T1000 (cell line): ENCODE measurements at places on chromosomes 3 and 15.

GRCh38 chr3:100041328-100041749 lies 73.0 kb downstream of the FILIP1L start:
- DNase-seq: no peak

DNA sequence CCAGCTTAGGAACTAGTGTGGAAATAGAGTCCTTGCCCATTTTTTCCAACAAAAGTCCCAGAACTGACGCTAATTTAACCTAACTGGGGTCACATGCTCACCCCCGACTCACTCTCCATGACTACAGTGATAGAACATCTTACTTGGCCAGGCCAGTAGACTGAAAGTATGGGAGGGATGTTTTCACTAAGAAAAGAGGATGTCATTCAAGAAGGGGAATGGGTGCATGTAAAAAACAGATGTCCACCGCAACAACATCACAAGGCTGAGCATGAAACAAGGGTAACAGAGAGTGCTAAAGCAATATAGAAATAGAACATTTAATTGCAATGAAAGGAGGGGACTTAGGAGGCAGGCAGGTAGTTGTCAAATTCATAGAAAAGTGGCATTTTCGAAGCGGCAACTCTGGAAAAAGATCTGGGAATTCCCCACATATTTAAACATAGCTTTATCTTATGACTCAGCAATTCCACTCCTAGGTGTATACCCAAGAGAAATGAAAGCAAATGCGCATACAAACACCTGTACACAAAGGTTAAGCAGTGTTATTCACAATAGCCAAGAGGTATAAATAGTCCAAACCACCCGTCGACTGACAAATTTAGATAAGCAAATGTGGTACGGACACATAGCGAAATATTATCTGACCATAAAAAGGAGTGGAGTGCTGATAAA lies 41.1 kb upstream of the UBE2E2 start:
- DNase-seq: no peak

DNA sequence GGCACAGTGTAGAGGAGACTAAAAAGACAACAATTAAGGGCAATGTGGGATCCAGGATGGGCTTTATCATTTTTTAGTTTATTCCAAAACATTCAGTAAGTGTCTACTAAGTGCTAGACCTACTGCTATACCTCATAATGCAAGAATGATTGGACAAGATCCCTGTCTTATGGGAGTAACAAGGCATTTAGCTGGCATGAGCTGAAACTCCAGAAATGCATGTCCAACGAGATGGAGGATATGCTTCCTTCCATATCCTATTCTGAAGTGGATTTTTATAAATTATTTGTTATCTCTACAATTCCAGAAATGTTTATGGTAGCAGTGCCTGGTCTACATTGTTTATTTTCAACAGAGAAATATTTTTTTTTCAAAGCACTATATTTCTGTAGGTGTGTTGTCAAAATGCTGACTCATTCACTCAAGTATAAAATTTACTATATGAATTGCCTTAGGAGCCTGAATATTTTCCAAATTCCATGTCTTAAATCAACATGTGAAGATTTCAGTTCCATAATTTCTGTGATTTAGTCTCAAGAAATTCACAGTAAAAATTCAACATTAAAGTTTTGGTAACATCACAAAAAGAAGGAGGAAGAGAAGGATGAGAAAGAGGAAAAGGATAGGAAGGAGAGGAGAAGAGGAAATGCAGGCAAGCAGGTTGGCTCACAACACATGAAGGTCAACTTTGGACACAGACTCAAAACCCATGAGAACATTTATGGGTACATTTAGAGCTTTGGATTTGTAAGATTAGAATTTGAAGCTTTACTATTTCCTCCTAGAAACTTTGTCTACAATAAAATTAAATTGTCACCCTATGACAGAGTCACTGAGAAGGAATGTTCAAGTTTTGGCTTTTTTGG lies 88.6 kb downstream of the P3H2 start:
- no peak for DNase-seq

DNA sequence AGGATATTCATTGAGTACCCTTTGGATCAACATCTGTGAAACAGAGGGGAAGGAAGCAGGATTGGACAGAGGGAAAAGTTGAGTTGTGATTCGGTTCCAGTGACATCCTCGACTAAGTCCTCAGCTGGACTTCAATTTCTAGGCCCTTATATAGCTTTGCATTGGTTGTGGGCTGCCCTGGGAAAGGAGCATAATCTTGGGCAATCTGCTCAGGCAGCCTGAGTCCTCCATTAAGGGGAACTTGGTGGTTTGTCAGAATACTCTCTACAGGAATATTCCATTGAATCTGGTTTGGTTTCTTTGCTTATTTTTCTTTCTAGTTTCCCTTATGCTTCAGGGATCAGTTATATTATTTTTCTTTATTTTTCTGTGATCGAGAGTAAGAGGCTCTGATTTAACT lies 94.1 kb downstream of the TCF12 start:
- no peak for DNase-seq

DNA sequence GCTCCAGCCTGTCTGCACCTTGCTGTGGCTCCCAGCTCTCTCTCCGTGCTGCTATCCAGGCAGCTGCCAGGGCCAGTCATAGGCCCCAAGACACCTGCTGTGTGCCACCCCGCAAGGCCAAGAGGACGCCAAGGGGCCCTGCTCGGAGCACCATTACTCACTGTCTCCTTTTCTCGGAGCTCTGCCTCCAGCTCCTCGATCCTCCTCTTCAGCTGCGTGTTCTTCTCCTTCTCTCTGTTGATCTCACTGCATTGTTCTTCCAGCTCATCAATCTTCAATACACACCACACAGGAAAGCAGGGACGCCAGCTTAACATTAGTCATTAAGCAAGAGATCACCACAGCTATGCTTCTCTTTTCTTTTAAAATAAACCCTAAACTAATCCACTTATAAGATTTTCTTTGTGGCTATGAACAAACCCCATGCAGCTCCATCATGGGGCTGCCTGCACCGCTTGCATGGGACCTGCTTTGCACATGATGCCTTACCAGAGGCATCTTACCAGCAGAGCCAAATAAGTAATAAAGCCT lies 42.6 kb downstream of the WHAMM start:
- no peak for DNase-seq

GRCh38 chr15:56242576-56243162 lies 1.0 kb downstream of the RFX7 start:
- DNase-seq: no peak
